Renal cortex interstitium (tissue), 15 donors: ENCODE measurements at places on chromosomes 11 and 22. TPM values are rescaled to one million over a fixed set of nuclear protein-coding genes. Genes with fewer than 3 reads are reported as not detected.

CTSW gene
- 1.3 TPM for polyA plus RNA-seq

SORL1 gene
- 40.0 TPM for polyA plus RNA-seq

OR52N4 gene
- not detected for polyA plus RNA-seq

PANX3 gene
- polyA plus RNA-seq, result not detected

SCGB2A2 gene
- polyA plus RNA-seq, result not detected
